ENCODE measurements at places on chromosomes 13 and 19.

DNA sequence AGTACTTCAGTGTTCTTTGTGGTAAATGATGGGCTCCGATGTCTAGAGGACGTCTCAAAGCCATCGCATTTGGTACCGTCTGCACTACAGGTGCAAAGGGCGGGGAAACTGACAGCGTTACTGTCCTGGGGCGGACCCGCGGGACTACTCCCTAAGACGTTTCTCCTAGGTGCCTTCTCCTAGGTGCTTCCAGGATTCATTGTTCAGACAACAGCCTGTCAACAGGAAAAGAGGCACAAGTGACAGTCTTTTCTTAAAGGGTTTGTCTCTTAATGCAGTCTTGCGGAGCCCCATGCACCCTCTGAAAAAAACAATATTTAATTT lies 1.4 kb downstream of the SERTM1 start:
- DNase-seq = no peak

- DNase-seq = no peak
Observed at GRCh38 chr19:50998686-50999085, 2.7 kb downstream of the KLK8 start.

GRCh38 chr19:1512671-1513498 lies at the start of gene ADAMTSL5:
Gene ADAMTSL5, minus strand, starts transcription at chr19:1513019. Its CDS starts 2,076 bp downstream, at chr19:1510943.
- no peak for DNase-seq

DNA sequence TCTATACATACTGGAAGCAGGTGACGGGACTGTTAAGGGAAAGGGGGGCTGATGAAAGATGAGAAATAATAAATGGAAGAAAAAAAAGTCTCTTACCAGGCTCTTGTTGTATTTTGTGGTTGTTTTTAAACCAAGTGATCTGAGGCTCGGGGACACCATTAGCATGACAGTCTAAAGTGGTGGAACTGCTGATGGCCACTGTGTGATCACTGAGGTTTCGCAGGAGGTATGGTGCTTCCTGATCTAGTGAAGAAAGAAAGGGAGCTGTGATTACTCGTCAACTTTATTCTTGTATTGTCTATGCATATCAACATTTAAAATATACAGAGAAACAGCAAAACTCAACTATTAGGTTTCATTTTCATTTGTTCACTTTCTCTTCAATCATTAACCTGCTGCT lies 110.1 kb downstream of the FLT1 start:
- DNase-seq = no peak

GRCh38 chr13:43166644-43167457 lies 143.5 kb downstream of the DNAJC15 start:
- no peak for DNase-seq

- DNase-seq = no peak
Observed at GRCh38 chr13:106597186-106597585, 29.2 kb upstream of the ARGLU1 start.

DNA sequence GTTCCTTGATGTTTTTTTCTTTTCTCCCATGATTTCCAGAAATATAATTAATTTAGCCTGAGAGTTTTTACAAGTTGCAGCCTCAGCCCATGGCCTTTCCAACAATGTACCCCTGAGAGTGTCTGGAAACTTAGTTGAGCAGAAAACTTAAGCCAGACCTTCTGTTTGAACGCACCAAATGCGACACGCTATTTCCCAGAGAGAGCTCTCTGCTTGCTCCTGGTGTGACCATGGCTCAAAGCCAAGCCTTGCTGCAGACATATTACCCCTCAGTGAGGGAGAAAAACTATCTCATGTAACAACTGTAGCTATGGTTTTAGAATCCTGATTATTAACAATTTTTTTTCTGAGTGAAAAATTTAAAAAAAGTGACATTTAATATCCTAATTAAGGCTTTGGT lies 1204.5 kb upstream of the SLC10A2 start:
- no peak for DNase-seq

DNA sequence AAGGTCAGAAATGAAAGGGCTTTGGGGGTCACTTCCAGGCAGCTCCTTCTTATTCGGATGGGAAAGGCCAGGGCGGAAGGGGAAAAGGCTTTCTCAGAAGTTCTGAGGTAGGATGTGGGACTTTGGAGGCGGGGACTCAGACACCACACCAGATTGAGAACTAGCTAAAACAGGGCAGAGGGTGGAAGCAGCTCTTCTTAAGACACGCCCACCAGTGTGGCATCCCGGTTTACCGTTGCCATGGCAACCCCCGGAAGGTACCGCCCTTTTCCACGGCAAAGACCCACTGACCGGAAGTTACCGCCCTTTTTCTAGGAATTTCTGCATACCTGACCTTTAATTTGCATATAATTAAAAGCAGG lies 3.8 kb upstream of the LILRA5 start:
- no peak for DNase-seq

DNA sequence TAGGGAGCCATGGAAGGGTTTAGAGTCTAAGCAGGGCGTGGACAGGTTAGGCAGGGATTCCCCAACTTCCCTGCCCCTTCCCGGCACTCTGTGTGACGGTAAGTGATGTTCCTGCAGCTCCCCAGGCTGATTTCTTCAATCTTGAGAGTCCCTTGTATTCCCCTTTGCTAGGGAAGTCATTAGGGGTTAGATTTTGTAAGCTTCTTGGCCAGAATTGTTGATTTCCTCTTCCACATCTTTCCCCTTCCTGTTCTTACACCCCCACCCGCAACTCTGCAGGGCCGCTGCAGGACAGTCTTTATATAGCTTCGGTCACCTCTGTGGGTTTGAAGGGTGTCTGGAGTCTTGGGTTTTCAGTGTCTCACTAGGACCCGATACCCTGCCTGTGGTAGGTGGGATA lies 10.6 kb upstream of the ADGRE1 start:
- DNase-seq = no peak

- DNase-seq = no peak
Observed at GRCh38 chr13:96075953-96076543, 13.9 kb upstream of the HS6ST3 start.

DNA sequence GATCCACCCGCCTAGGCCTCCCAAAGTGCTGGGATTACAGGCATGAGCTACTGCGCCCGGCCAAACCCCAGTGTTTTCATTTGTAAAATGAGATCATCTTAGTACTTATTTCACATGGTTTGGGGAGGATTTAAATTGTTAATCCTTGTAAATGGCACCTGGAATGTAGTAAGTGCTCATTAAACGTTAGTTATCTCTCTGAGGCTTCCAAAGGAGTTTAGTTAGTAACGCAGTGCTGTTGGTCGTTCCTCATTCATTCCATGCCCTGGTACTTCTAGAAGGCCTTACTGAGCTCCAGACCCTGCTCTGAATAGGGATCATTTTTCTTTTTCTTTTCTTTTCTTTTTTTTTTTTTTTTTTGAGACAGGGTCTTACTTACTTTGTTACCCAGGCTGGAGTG lies 5.2 kb downstream of the CPT1C start:
- DNase-seq = no peak
